ENCODE measurements at places on chromosomes 4 and X. TPM values are rescaled to one million over a fixed set of nuclear protein-coding genes. Genes with fewer than 3 reads are reported as not detected.

DNA sequence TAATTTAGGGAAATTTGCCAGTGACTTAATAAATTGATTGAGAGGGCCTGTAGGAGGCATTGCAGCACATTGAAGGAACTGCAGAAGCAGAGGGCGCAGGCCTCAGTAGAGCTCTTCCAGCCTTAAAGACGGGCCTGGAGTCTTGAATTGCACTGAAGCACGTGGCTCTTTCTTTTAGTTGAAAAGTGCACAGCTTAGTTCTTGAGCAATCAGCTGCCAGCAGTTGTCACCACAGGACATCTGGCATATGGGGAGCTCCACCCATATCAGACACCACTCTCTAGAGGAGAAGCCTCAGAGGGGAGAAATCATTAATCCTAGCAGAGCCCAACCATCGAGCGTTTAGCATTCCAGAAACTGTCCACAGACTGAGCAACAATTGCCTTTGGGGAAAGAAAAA, 16.0 kb upstream of the FGF16 start:
- no peak overlapping the region for H3K27ac ChIP-seq
- DNase-seq, result no peak
- no peaks in the 10 kb centered on the region for H3K4me1 ChIP-seq
- H3K27me3 ChIP-seq, result no peaks in the 10 kb centered on the region

MAPK10 gene
- total RNA-seq, result not detected

- no peaks in the 10 kb centered on the region for H3K27me3 ChIP-seq
- DNase-seq, result no peak
- H3K27ac ChIP-seq, result no peak overlapping the region
- no peaks in the 10 kb centered on the region for H3K4me1 ChIP-seq
Observed at GRCh38 chrX:123060986-123061385, 123.1 kb upstream of the GRIA3 start.

IL2RG gene
- 289 TPM for total RNA-seq

GRCh38 chr4:76969941-76970529, 20.5 kb downstream of the SEPTIN11 start:
- no peak overlapping the region for H3K27ac ChIP-seq
- no peaks in the 10 kb centered on the region for H3K36me3 ChIP-seq
- peaks cover 2% of the 10 kb centered on the region for H3K4me1 ChIP-seq
- DNase-seq, result no peak

- H3K27me3 ChIP-seq, result peaks cover 2% of the 10 kb centered on the region
- H3K4me3 ChIP-seq, result no peak overlapping the region
- H3K27ac ChIP-seq, result no peak overlapping the region
- H3K4me1 ChIP-seq, result no peaks in the 10 kb centered on the region
- H3K36me3 ChIP-seq, result no peaks in the 10 kb centered on the region
Observed at GRCh38 chr4:7342223-7343080, 92.3 kb downstream of the PSAPL1 start.

DNA sequence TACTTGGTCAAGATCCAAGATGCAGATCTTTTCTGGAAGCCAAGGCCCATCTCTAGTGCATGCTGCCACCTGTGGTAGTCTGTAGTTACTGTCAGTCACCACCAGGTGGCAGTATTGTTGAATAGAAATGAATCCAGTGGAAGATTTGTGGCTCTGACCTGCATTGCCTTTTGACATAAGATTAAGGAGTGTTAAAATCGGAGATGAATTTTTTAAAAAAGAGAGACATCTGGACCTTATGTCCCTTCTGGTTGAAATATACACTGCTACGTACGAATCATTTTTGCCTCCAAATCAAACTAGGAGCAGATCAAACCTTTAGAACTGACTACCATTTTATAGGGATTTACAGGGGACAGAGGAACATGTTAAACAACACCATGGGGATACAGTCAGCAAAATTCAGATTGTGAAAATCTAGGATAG, 46.9 kb upstream of the RHOH start:
- no peak overlapping the region for H3K4me3 ChIP-seq
- DNase-seq, result peak; percentile 74
- no peaks in the 10 kb centered on the region for H3K27me3 ChIP-seq
- peaks cover 27% of the 10 kb centered on the region for H3K4me1 ChIP-seq
- H3K27ac ChIP-seq, result no peak overlapping the region
- H3K36me3 ChIP-seq, result peaks cover 25% of the 10 kb centered on the region

XPNPEP2 gene
- total RNA-seq, result 0.93 TPM

DNA sequence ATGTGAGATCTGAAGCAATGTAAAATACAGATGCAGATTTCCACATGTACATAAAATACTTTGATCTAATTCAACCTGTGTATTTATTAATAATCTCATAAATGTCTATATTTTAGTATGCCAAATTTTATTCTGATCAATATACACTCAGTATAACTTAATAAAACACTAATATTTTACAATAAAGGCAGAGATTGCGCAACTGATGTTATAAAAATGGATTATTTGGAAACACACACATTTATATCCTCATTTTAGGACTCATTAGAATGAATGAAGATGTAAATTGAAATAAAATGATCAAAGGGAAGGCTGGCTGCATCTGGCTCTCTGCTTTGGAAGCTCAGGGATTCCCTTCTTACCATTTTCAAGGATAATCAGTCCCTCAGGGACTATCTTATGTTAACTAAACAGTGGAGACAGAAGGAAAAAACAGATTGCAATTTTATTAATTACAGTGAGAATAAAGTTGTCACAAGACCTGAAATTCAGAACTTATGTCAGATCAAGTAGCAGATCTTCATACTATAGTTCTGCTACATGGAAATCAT, 900.9 kb upstream of the EPHA5 start:
- H3K4me3 ChIP-seq, result no peak overlapping the region
- DNase-seq, result no peak
- H3K27ac ChIP-seq, result no peak overlapping the region

GRCh38 chr4:100489305-100489704, 28.5 kb downstream of the EMCN start:
- H3K36me3 ChIP-seq, result no peaks in the 10 kb centered on the region
- DNase-seq, result no peak
- no peaks in the 10 kb centered on the region for H3K27me3 ChIP-seq

GRCh38 chrX:148084611-148085010, 103.5 kb downstream of the FMR1NB start:
- no peak overlapping the region for H3K27ac ChIP-seq
- no peaks in the 10 kb centered on the region for H3K36me3 ChIP-seq
- H3K27me3 ChIP-seq, result no peaks in the 10 kb centered on the region
- H3K4me1 ChIP-seq, result peaks cover 3% of the 10 kb centered on the region
- DNase-seq, result no peak

MAGEB17 gene
- total RNA-seq, result not detected

HOPX gene
- 124 TPM for total RNA-seq

CYTL1 gene
- not detected for total RNA-seq

DNA sequence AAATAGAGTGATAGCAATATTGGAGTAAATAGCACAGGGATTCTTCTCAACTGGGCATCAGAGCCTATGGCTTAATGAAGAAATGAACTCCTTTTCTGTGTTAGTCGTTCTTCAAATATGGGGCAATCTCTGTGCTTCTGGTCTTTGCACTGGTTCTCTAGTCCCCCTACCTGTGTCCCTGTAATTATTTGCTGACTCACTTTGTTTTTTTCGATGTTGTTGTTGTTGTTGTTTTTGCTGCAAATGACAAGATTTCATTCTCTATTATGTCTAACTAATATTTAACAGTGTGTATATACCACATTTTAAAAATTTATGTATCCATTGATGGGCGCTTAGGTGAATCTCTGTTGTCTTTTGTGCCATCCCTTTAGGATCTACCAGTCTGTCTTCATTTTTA, 2137.8 kb upstream of the TENM3 start:
- no peaks in the 10 kb centered on the region for H3K4me1 ChIP-seq
- no peak for DNase-seq
- H3K27ac ChIP-seq, result no peak overlapping the region
- H3K36me3 ChIP-seq, result no peaks in the 10 kb centered on the region
- H3K27me3 ChIP-seq, result no peaks in the 10 kb centered on the region

DNA sequence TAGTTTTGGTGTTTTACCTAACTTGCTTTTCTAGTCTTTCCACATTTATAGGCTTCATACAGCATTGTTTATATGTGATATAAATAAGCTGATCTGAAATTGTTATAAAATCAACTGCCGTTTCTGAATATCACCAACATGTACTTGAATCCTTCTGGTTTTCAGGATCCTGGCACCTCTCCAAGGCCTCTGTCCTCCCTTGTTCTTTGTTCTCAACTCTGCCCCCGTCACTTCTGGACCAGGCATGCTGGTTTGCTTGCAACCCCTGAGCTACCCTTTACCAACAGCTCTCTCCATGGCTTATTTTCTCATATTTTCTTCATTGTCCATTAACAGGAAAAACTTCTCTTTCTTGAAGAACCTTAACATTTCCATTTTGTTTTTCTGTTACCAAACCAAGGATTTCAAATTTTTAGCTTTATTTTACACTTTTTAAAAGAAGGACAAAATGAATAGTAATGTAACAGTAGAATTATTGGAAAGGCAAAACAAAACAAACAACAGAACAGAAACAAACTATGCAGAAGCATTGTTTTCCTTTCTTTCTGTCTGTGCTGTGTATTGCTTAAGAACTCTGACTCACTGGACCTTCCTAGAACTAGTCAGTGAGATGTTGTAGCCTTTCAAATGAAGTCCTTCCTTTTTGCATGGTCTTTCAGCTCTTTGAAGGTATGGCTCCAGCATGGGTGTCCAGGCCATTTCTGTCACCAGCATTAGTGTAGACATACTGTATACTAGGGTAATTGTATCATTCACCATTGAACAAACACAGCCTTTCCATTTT, 44.8 kb downstream of the BANK1 start:
- DNase-seq, result no peak
- H3K27me3 ChIP-seq, result peaks cover 6% of the 10 kb centered on the region
- H3K4me3 ChIP-seq, result no peak overlapping the region
- H3K27ac ChIP-seq, result no peak overlapping the region

DNAJB14 gene
- total RNA-seq, result 39.8 TPM

- no peak for DNase-seq
- no peak overlapping the region for H3K4me3 ChIP-seq
- no peaks in the 10 kb centered on the region for H3K36me3 ChIP-seq
Observed at GRCh38 chrX:153576961-153577360, 22.0 kb downstream of the CCNQ start.

MAGEE1 gene
- total RNA-seq, result 3.7 TPM

PABPC1L2B gene
- total RNA-seq, result not detected

FAM114A1 gene
- 0.50 TPM for total RNA-seq

DNA sequence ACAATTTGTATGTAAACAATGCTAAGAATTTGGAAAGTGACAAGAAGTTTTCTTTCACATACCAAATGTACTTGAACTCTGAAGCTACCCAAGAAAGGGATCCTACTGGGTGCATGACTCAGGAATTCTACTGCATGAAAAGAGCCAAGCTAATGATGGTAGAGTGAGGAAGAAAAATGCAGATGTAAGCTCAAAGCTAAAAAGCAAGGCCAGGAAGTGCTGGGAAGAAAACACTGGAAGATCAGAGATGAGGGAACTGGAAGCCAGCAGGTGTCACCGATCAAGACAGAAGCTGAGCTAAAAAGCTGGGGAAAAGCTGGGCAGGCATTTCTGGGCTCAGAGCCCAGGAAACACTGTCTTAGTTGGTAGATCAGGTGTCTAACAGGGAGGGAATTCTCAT, 449.1 kb downstream of the NKX6-1 start:
- H3K36me3 ChIP-seq, result no peaks in the 10 kb centered on the region
- H3K4me3 ChIP-seq, result no peak overlapping the region
- no peaks in the 10 kb centered on the region for H3K4me1 ChIP-seq
- H3K27ac ChIP-seq, result no peak overlapping the region
- no peaks in the 10 kb centered on the region for H3K27me3 ChIP-seq

KIAA1210 gene
- not detected for total RNA-seq

GRCh38 chr4:48175806-48176205, 41.8 kb upstream of the TXK start:
- no peak overlapping the region for H3K27ac ChIP-seq
- H3K4me3 ChIP-seq, result no peak overlapping the region
- H3K27me3 ChIP-seq, result no peaks in the 10 kb centered on the region
- H3K4me1 ChIP-seq, result peaks cover 14% of the 10 kb centered on the region
- H3K36me3 ChIP-seq, result no peaks in the 10 kb centered on the region
- no peak for DNase-seq

CT45A10 gene
- total RNA-seq, result not detected

DNA sequence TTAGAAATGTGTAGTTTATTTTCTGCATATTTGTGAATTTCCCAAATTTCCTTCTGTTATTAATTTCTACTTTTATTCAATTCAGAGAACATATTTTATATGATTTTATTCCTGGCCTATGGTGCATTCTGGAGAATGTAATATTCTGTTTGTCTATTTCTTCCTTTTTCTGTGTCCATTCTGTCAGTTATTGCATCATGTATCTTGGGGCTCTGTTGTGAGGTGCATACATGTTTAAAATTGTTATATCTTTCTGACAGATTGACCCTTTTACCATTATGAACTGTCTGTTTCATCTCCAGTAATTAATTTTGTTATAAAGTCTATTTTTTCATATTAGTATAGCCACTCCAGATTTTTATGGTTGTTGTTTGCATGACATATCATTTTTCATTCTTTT, 96.9 kb upstream of the CITED1 start:
- H3K27ac ChIP-seq, result no peak overlapping the region
- H3K4me1 ChIP-seq, result no peaks in the 10 kb centered on the region
- no peak for DNase-seq
- H3K36me3 ChIP-seq, result peaks cover 5% of the 10 kb centered on the region

DNA sequence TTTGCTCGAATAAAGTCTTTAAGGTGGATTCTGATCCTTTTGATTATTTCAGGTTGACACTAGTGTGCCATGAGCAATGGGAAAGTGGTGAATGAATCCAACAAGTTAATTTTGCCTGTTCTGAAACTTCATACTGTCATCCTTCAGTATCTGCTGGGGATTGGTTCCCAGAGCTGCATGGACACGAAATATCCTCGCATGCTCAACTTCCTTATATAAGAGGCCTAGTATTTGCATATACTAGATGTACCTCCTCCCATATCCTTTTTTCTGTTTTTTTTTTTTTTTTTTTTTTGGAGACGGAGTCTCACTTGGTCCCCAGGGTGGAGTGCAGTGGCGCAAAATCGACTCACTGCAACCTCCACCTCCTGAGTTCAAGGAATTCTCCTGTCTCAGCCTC, 23.0 kb upstream of the PDS5A start:
- H3K27me3 ChIP-seq, result no peaks in the 10 kb centered on the region
- H3K27ac ChIP-seq, result no peak overlapping the region
- H3K4me1 ChIP-seq, result no peaks in the 10 kb centered on the region
- H3K36me3 ChIP-seq, result no peaks in the 10 kb centered on the region
- no peak overlapping the region for H3K4me3 ChIP-seq

DNA sequence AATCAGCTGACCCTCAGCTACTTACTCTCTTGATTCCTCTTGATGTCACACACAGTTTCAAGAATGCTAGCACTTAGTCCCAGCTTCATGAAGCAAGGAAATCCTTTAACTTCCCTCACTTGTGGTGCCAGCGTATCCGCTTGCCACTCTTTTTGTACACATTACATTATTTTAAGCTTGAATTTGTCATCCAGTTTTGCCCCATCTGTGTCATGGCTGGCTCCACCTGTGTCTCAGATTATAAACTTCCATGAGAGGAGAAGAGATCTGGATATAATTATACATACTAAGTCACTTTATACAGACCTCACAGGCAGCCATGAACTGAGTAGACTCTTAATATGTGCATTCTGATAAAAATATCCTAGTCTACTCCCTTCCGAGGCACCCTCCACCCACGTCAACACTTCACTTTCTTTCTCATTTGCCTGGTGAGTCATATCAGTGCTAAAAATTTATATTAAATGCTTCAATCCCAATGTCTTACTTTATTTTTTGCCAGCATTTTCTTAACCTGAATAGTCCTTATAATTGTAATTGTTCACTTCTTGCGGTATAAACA, 35.1 kb downstream of the GABRA2 start:
- no peak overlapping the region for H3K4me3 ChIP-seq
- H3K4me1 ChIP-seq, result no peaks in the 10 kb centered on the region
- no peak for DNase-seq
- no peak overlapping the region for H3K27ac ChIP-seq

POLN gene
- total RNA-seq, result 2.7 TPM

All from activated CD4-positive, alpha-beta memory T cell treated with anti-CD3 and anti-CD28 coated beads for 36 hours (primary cell).